RWPE1 (cell line): ENCODE measurements at places on chromosomes 2 and 18.
A peak's percentile ranks its signal among the peaks of the same experiment; 100 is the strongest.

DNA sequence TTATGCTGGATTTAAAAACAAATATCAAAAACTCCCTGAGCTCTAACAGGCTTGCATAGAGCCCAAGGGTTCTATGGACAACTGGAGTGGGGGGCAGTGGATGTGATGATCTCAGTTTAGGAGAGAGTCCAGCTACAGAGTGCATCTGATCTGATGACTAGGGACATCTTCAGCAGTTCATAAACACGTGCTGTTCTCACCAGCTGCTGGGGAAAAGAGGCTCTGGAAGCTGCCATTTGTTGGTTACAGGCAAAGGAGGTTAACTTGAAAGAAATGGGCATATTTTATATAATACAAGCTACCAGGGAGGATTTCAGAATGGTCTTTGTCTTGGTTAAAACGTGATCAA is 36.0 kb upstream of the ZNF396 start:
- DNase-seq: no peak

DNA sequence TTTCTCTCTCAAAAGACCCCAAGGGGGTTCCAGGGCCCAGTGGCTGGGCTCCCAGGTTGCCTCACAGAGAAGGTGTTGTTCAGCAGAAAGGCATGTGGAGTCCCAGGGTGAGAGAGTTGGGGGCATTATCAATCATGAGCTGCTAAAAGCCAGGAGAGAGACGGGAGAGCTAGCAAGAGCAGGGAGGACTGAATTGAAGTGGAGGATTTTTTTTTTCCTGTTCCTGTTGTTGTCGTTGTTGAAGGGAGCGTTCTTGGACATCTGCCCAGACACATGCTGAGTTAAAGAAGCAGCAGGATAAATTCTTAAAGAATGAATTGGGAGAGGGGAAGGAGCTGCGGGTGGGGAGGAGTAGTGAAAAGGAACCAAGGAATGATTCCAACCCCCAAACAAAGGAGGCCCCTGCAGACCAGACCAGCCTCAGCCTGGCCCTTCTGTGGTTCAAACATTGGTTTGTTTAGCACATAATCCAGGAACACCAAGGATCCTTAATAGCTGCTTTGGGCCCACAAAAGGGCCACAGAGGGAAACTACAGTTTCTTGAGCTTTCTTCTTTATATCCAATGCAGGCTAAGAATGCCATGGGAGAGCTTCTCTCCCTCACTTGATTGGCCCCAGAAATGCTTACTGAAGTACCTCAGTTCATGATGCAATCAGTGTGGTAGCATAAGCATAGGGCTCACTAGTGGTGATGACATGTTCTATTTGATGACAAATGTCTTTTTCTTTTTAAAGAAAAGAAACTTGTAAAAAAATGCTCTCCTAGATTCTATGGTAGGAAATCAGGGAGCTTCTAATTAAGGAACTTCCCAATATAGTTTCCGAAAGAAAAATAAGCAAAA is 146.0 kb downstream of the SETBP1 start:
- DNase-seq: peak; percentile 16

GRCh38 chr18:58552896-58553295 is 76.0 kb downstream of the ALPK2 start:
- DNase-seq: no peak

- no peak for DNase-seq
These were observed 104.9 kb downstream of the ACVR1 start for GRCh38 chr2:157771234-157771633.

- DNase-seq: peak; percentile 25
These were observed 142.4 kb downstream of the SOCS6 start for GRCh38 chr18:70431203-70431624.

DNA sequence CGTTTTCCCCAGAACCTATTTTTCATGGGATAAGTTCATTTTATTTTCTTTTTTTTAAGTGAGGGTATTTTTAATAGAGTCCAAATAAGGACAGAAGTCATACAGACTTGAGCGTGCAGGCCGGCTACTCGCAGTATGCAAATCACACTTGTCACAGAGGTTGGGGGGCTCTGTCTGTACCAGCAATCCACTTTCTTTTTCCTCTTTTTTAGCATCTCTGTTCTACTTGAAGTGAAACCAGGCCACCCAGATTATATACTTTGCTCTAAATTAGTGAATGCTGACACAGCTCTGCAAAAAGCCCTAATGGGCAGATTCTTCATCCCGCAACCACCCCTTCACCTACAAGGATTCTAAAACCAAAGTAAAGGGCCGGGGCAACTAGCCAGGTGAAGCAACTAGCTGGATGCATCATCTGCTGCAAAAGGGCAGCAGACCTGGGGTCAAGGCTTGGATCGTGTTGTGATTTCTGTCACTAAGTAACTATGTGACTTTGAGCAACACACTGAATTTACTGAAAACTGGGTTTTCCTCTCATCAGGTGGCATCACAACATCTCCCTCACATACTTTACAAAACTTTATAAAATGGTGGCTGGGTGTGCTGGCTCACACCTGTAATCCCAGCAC is 18.4 kb downstream of the KDSR start:
- no peak for DNase-seq

DNA sequence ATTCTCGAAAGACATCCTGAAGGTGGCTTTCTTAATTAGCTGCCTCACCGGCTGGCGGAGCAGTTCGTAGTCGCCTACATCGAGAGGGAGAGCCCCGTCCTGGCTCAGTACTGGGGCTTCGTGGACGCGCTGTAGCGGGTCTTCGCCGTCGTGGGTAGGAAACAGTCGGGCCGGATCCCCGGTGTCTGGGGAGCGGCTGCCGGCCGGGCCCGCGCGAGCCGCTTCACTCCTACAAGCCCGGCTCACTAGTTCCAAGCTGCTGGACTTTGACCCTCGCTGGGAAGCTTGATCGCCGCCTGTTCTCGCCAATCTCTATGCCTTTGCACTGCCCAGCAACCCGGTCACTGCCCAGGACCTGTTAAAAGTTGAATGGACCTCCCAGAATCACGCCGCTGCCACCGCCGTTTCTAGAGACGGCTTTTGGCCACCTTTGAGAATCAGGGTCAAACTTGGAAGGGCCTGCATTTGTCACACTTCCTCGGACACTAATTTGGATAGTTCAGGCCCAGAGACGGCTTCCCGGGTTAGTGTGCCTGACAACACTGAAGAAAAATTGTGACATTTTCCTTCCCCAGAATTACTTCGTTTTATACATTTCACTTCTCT is 41.4 kb upstream of the AKAIN1 start:
- peak; percentile 33 for DNase-seq

- no peak for DNase-seq
These were observed 220.1 kb downstream of the SEPTIN10 start for GRCh38 chr2:109393662-109393972.

GRCh38 chr2:135664623-135665068 is 77.0 kb upstream of the UBXN4 start:
- DNase-seq: no peak

DNA sequence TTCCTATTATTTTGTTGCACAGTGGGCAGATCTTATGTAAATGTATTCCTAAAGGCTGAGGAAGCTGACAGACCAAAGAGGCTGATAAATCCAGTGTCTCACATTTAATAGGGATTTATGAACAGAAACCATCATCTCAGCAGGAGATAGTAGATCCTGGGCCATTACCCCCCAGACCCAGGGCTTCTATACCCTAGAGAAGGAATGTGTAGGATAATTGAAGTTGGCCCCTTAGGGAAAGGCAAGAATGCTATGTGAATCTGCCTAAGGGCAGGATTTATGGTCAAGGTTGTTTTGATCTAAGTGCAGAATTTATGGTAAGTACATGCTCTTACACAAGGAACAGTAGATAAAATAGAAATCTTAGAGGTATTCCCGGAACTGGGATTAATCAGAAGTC is 29.0 kb downstream of the RPL37A start:
- no peak for DNase-seq

- DNase-seq: no peak
These were observed 269.6 kb downstream of the HAUS1 start for GRCh38 chr18:46373791-46374190.

GRCh38 chr2:20632446-20632990 is 18.4 kb downstream of the HS1BP3 start:
- DNase-seq: no peak

DNA sequence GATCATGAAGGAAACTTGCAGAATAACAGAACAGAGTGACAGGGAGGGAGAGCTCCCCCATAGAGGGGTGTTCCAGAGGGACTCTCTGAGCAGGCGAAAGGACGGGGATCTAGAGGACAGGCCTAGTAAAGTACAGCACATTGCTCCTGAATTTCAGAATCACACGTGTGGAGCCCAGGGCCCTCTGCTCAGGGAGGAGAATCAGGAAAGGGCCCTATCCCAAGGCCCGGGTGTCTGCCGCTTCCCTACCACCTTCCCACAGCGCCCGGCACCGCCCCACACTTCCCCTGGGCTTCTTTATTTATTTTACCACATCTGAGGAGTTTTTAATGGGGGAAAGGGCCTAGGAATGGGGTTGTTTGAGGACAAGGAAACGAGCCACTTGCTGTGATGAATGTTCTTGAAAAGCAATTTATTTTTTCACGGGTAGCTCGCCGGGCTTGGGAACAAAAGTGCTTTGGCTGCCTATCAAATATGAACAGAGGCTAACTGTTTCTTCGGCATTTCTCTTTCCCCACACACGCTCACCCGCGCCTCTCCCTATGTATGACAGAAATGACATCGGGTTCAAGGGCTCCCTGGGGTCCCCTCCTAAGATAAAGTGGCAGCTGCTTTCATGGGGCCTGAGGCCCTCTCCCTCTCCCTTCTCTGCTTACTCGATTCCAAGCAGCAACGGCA is 79.3 kb upstream of the GLI2 start:
- DNase-seq: no peak

DNA sequence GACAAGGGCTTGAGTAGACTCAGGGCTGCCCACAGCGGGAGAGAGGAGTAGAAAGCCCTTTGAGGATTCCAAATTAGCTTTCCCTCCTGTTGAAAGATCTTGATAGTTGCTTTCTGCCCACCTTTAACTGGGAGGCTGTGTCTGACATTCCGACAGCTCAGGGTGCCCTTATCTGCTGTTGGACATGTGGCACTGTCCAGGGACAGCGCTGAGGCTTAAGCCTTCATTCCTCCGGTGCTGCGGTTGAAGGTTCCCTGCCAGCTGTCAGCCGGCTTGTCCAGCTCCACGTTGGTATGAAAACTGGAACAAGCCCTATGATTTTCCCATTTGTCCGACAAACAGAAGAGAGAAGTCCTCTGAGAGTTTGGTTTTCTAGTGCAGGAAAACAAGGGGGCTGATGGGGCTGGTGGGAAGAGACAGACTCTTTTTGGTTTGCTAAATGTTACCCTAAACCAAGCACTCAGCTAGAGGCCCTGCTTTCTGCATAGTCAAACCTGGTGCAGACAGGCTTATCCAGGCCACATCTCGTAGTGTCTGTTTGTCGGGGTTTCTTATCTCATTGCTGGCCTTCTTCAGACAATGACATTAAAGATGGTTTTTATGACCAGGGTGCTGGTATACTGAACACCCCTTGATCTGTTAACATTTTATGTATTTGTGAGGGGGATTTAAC is 24.5 kb downstream of the GREB1 start:
- no peak for DNase-seq
